Ammon's horn (tissue), 1 donor: ENCODE measurements at places on chromosomes 2 and 18.

GRCh38 chr18:62486290-62486964, 36.4 kb upstream of the ZCCHC2 start:
- DNase-seq, result no peak

GRCh38 chr2:196742685-196743084, 56.8 kb downstream of the GTF3C3 start:
- DNase-seq, result no peak

- no peak for DNase-seq
These were observed 21.8 kb downstream of the ATAD2B start for GRCh38 chr2:23905155-23905554.

DNA sequence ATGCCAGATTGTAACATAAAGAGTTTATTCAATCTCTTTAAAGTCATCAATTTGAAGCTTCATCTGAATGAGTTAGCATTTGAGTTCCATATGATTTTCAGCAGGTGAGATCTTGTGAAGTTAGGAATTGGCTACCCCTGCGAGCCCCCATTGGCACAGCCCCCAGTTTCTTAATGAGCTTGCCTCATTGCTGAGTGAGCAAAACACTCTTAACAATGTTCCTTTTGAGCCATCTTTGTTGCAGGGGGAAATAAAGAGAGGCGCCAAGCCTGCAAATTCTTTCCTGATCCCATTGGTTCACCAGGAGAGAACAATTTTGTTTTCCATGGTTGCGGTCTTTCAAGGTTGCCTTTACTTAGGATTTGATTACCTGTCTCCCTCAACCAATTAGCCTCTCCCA, 18.7 kb downstream of the DPP10 start:
- peak; percentile 37 for DNase-seq

GRCh38 chr18:70220628-70221027, 15.1 kb upstream of the RTTN start:
- DNase-seq, result no peak

GRCh38 chr2:18083806-18084205, 205.3 kb downstream of the KCNS3 start:
- no peak for DNase-seq

- no peak for DNase-seq
These were observed 171.6 kb downstream of the MBD2 start for GRCh38 chr18:54052732-54053429.
